ENCODE measurements at places on chromosomes 6 and 20. TPM values are rescaled to one million over a fixed set of nuclear protein-coding genes. Genes with fewer than 3 reads are reported as not detected.

The GPX5 gene
- not detected for total RNA-seq

The OPRL1 gene
- 1.8 TPM for total RNA-seq

The NINL gene
- 2.9 TPM for total RNA-seq

The ATP5F1E gene
- total RNA-seq: 110 TPM

The KIAA0408 gene
- 3.4 TPM for total RNA-seq

The SLC22A1 gene
- 0.60 TPM for total RNA-seq

The CCM2L gene
- total RNA-seq: not detected

The DYNLT2 gene
- 1.9 TPM for total RNA-seq

The DEF6 gene
- total RNA-seq: 207 TPM

The SENP6 gene
- total RNA-seq: 64.3 TPM

The BPIFB2 gene
- total RNA-seq: not detected

The HLA-G gene
- total RNA-seq: 0.15 TPM

The POM121L2 gene
- not detected for total RNA-seq

The GPR63 gene
- 2.1 TPM for total RNA-seq

The DEFB124 gene
- not detected for total RNA-seq

The LPIN3 gene
- total RNA-seq: 0.83 TPM

The DEFB132 gene
- total RNA-seq: not detected

The SUMO4 gene
- total RNA-seq: 7.4 TPM

The CTAGE9 gene
- total RNA-seq: not detected

Measured in activated naive CD4-positive, alpha-beta T cell treated with anti-CD3 and anti-CD28 coated beads, Interleukin-2, amount 10 ng/mL, durations not matched to agents 5 hours and 36 hours (primary cell).